ENCODE measurements at places on chromosomes 3 and 15.

DNA sequence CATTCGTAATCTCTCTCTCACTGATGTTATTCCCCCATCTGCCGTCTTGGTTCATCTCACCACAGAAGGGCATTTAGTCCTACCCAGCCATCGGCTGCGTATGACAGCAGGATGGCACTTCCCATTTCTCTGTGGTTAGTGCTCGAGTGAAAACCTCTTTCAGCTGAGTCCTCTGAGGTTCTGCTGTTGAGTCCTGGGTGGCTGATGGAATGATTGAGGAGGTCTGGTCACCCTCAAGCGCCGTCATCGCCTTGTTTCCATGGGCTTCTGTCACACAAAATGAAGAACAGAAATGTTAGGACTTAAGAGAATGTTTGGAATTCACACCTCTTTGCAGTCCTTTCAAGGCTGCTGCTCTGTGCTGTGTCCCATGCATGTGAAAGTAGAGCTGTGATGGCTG, 9.4 kb upstream of the SACM1L start:
- DNase-seq: no peak

DNA sequence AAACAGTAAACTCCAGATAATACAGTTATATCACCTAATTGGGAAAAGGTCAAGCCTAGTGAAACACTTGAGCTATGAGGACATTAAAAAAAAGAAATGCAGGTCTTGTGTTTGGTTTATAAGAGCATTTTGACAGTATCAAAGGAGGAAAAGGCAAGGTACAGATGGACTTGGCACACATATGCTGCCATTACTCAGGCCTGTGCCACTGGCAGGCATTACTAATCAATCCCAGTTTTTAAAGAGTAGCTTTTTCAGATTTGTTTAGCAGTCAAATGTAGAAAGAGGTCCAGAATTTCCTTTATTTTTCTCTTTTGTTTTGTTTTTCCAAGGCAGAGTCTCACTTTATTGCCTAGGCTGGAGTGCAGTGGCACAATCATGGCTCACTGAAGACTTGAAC, 38.9 kb downstream of the MDFIC2 start:
- DNase-seq: peak; percentile 1

DNA sequence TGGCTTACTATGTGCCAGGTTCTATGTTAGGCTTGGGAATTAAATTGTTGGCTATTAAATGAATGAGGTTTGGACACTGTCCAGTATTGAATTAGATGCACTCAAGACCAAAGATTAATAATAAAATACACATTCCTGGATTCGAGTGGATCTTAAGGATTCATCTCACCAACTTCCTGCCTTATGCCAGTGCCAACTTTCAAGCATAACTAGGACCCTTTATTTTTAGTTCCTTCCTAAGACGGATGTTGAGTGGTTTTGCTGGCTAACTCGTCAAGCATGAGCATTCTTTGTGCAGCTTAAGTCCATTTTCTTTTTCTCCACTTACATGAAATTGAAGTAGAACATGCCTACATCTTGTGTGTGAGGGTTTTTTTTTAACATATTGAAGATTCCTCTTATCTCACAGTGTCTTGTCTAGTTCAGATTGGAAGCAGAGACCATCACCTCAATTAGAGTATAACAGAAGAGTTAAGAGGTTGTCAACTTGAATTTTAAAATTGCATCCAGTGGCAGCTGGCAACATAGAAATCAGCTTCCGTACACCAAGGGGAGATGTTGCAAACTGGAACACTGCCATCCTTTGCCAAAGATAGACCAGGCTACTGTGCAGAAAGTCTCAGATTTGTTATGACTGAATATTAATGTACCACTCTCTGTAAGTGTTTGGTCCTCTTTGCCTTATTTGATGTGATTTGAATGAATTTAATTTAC, 106.3 kb upstream of the BFSP2 start:
- no peak for DNase-seq

- no peak for DNase-seq
Measured at GRCh38 chr3:28850186-28850585, 430.7 kb upstream of the RBMS3 start.

GRCh38 chr3:194951931-194952582, 266.4 kb downstream of the FAM43A start:
- DNase-seq: no peak

DNA sequence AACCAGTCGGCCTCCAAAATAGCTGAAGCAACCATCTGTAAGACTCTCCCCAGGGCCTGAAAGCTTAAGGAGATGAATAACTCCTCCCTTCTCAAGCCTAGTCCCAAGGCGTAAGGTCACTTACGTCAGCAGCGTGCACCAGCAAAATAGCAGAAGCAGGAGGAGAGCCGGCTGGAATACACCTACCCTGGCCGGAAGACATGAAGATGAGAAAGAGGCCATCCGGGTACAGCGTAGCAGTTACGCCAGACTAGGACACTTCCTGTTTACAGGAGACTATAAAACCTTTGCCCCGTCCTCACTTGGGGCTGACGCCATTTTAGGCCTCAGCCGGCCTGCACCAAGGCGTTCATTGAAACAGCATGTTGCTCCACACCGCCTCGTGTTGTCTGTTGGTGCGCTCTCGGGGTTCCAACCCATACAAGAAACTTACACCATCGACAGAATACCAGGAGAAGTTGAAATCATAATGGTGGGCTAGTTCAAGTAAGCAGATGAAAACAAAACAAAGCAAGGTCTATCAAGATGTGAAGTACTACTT, 2.5 kb downstream of the CFAP92 start:
- DNase-seq: no peak

DNA sequence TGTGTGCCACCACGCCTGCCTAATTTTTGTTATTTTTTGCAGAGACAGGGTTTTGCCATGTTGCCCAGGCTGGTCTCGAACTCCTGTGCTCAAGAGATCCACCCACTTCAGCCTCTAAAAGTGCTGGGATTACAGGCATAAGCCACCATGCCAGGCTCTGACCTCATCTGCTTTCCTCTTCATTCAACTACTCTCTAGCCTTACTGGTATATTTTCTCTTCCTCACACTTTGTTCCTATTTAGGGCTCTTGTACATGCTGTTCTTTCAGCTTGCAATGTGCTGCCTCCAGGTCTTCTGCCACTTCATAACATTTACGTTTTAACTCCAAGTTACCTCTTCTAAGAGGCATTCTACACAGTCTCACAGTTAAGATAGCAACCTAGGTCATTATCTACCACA, 34.9 kb downstream of the PIK3CB start:
- DNase-seq: no peak

DNA sequence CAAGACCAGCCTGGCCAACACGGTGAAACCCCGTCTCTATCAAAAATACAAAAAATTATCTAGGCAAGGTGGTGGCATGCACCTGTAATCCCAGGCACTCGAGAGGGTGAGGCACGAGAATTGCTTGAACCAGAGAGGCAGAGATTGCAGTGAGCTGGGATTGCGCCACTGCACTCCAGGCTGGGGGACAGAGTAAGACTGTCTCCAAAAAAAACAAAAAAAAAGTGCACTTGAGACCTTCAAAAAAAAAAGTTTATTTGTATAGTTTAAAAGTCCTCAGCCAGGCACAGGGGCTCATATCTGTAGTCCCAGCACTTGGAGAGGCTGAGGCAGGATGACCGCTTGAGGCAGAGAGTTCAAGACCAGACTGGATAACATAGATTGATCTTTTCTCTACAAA, 2.1 kb downstream of the PBRM1 start:
- DNase-seq: no peak

GRCh38 chr15:54559405-54560069, 581.3 kb downstream of the UNC13C start:
- DNase-seq: no peak

- DNase-seq: no peak
Measured at GRCh38 chr15:71414853-71415252, 299.6 kb downstream of the THSD4 start.

GRCh38 chr3:101133652-101134051, 140.4 kb upstream of the ABI3BP start:
- DNase-seq: no peak

DNA sequence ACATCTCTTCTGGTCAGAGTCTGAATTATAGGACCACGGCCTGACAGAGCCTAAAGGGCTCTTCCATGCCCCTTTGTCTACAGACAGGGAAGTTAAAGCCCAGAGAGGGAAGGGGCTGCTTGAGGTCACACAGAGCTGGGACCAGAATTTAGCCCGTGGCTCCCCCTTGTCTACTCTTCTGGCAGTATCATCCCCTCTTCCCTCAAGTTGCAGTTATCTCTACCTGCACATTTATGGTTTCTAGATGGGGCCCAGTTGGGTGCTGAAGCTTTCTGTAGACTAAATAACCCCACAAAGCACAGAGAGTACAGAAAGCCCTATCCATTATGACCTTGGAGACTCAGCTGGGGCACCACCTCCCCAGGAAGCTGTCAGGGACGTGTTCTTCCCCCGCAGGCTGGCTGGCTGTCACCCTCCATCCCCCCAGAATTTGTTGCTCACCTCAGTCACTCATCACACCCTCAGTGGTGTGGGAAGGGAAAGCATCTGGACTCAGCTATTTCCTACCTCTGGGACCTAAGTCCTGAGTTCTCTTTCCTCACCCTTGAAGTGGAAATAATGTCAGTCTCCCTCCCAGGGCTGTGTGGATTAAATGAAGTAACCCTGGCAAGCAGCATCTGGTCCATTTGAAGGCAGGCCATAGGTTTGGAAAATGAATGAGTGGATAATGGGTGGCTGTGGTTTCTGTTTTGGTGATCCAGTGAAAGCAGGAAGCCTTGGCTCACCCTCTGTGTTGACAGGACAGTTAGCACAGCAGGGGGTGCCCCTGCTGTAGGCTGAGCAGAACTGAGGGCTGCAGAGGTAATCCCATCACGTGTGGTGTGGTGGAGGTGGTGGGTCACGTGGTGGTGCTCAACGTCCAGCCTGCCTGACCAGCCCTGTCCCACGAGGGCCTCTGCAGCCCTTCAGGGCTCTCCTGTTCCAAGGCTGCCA, 16.3 kb downstream of the ACOX2 start:
- no peak for DNase-seq

GRCh38 chr15:43276563-43277200, 10.0 kb upstream of the TGM5 start:
- DNase-seq: no peak

GRCh38 chr15:95973566-95974256, 356.8 kb upstream of the NR2F2 start:
- no peak for DNase-seq

- DNase-seq: no peak
Measured at GRCh38 chr3:7978087-7978422, 523.6 kb upstream of the LMCD1 start.

GRCh38 chr3:128491941-128492670, 895 bp downstream of the GATA2 start:
- no peak for DNase-seq

- no peak for DNase-seq
Measured at GRCh38 chr15:68425428-68426060, 6.4 kb downstream of the ITGA11 start.

DNA sequence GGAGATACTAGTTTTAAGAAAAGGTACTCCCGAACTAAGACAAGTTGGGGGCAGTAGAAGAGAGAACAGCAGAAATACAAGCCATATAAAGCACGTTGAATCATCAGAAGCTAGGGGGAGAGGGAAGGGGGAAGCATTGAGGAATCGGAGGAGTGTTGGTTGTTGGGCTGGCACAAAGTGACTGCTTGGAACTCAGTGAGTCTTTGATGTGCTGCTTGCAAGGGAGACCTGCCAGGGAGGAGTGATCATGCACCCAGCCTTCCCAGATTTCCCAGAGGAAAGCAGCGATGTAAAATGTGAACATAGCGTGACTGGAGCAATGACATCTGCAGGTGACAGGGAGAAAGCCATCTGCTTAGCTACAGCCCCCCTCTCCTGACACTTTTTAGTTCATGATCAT, 192.4 kb upstream of the IL12A start:
- DNase-seq: no peak

DNA sequence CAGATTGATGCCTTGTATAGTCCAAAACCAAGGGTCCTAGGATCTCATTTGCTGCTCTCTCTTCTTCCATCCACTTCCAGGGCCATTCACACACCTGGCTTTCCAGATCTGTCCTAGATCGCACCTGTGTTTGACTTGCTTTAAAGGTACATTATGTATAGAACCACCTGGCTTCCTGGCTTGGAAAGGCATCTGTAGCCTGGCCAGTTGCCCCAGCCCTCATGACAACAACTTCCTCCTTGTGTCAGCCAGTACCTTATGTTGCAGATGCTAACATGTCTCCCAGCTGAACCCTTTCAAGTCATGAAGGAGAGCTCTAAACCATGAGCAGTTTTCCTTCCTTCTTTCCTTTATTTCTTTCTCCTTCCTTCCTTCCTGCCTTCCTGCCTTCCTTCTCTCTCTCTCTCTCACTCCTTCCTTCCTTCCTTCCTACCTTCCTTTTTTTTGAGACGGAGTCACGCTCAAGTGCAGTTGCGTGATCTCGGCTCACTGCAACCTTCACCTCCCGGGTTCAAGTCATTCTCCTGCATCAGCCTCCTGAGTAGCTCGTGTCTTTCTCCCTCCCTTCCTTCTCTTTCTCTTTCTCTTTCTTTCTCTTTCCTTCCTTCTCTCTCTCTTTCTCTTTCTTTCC, 2.5 kb upstream of the HTR3C start:
- no peak for DNase-seq

- no peak for DNase-seq
Measured at GRCh38 chr3:119548341-119548740, 11.1 kb downstream of the CD80 start.

GRCh38 chr15:69224383-69224782, 63.9 kb downstream of the GLCE start:
- DNase-seq: no peak

All from Jurkat, Clone E6-1 (cell line).